Muscle of back (tissue), 13 donors: ENCODE measurements at places on chromosomes 7 and 10.

GRCh38 chr10:47137311-47137851, 162.6 kb upstream of the GDF10 start:
- DNase-seq, result no peak

GRCh38 chr10:70087616-70088307, 35.1 kb downstream of the MACROH2A2 start:
- DNase-seq, result no peak

GRCh38 chr7:116691664-116692063, 19.7 kb downstream of the MET start:
- DNase-seq, result no peak

- no peak for DNase-seq
Observed at GRCh38 chr7:29883462-29884398, 77.4 kb downstream of the WIPF3 start.
